Naive thymus-derived CD8-positive, alpha-beta T cell (primary cell): ENCODE measurements at places on chromosomes 12 and 14. TPM values are rescaled to one million over a fixed set of nuclear protein-coding genes. Genes with fewer than 3 reads are reported as not detected.

Gene HCAR2
- total RNA-seq = not detected

DNA sequence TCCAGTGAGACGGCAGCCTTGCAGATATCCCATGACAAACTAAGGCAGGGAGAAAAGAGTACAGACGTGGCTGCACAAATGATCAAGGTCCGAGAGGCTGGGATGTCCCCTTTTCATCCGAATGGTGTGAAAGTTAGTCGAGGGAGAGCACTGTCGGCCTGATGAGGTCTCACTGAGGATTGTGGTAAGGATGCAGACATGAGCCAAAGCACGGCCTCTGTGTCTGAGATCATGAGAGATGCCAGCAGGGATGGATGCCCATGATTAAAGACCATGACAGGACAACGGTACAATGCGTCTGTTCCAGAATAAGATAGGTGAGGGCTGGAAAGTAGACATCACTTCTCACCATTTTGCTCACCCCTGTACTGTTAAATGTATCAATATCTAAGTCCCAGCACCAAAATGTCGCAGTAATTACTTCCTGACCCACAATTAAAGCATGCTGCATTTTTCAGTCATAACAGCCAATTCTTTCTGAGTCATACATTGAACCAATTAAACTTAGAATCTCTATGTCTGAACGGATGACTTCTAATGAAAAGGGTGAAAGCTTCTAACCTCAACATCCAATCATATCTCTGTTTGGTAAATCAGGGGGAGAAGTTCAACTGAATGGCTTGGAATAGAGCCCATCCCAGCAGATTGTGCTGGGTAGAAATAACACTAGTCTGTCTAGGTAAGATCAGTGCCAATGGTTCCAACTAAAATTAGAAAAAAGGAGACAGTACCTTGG, 249.6 kb upstream of the SOX5 start:
- H3K36me3 ChIP-seq = no peaks in the 10 kb centered on the region
- DNase-seq = no peak
- H3K4me1 ChIP-seq = no peaks in the 10 kb centered on the region
- no peak overlapping the region for H3K27ac ChIP-seq

GRCh38 chr14:47637753-47638152, 37.7 kb downstream of the MDGA2 start:
- DNase-seq = no peak
- no peaks in the 10 kb centered on the region for H3K36me3 ChIP-seq
- H3K27ac ChIP-seq = no peak overlapping the region

Gene RAN
- total RNA-seq = 325 TPM

DNA sequence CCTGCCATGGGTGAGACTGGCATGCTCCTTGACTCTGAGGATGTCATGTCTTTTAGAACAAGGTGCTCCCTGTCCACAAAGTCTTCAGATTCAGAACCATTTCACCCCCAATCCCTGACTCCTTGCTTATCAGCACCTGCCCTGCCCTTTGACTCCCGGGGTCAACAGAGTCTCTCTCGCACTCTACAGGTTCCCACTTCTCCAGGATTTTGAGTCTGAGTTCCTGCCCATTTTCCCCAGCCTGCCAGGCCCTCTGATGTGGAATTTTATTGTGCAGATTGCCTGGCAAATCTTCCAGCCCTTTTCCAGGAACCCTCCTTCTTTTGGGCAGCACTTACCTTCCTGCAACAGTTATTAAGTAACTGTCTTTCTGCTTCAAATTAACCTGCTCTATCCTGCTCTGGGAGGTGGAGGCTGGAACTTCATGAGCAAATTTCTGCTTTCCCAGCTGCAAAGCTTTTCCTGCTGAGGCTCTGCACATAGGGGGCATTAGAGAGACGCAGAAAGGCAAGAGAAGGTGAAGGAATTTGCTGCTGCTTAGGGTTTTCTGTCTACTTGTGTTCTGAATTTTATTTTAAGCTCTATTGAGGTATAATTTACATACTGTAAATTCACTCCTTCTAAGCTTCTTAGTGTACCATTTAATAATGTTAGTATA, 259.1 kb downstream of the PCNX1 start:
- no peak for DNase-seq
- H3K36me3 ChIP-seq = no peaks in the 10 kb centered on the region
- H3K4me1 ChIP-seq = peaks cover 22% of the 10 kb centered on the region
- no peaks in the 10 kb centered on the region for H3K27me3 ChIP-seq
- H3K4me3 ChIP-seq = no peak overlapping the region

GRCh38 chr12:44245932-44246331, 410.1 kb downstream of the TMEM117 start:
- DNase-seq = no peak
- no peak overlapping the region for H3K4me3 ChIP-seq
- H3K27me3 ChIP-seq = no peaks in the 10 kb centered on the region
- no peak overlapping the region for H3K27ac ChIP-seq
- H3K4me1 ChIP-seq = no peaks in the 10 kb centered on the region
